Thyroid gland (tissue), 4 donors: ENCODE measurements at places on chromosomes 5 and 9. TPM values are rescaled to one million over a fixed set of nuclear protein-coding genes. Genes with fewer than 3 reads are reported as not detected.

Gene FAT2
- total RNA-seq: 0.54 TPM

Gene CATSPER3
- total RNA-seq: not detected

Gene C1QTNF2
- not detected for total RNA-seq

Gene SPINK7
- total RNA-seq: not detected

Gene TPRN
- total RNA-seq: 10.6 TPM

Gene PCDHGB4
- 12.5 TPM for total RNA-seq

Gene ZDHHC11B
- 1.6 TPM for total RNA-seq

Gene CDH9
- not detected for total RNA-seq

Gene SLC6A3
- 0.67 TPM for total RNA-seq
